ENCODE measurements at places on chromosomes 2 and 18.

DNA sequence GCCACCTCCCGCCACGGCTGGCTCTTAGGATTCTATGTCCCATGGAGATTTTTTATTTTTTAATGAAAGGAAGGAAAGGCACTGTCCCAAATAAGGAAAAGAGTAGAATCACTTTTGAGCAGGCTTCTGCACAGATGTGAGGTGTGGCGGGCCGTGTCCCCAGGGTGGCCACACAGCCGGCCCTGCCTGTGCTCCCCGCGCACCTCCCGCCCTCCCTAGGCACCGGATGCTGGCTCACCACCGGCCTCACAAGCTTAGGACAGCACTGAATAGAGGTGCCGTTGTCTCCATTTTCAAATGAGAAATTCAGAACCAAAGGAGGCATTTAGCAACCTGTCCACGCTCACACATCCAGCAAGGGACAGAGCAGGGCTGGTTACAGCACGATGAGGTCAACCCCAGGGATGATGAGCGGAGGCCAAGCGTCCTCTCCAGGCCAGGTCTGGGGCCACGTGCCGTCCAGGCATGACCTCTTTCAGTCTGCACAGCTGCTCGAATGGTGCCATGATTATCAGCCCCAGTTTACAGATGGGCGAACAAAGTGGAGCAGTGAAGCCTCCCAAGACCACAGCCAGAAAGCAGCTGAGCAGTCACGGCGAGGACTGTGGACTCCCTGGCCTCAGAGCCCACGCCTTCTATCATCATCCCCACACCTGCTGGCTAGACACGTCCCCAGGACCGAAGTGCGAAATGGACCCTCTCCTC lies 20.7 kb upstream of the TEX51 start:
- no peak for DNase-seq

DNA sequence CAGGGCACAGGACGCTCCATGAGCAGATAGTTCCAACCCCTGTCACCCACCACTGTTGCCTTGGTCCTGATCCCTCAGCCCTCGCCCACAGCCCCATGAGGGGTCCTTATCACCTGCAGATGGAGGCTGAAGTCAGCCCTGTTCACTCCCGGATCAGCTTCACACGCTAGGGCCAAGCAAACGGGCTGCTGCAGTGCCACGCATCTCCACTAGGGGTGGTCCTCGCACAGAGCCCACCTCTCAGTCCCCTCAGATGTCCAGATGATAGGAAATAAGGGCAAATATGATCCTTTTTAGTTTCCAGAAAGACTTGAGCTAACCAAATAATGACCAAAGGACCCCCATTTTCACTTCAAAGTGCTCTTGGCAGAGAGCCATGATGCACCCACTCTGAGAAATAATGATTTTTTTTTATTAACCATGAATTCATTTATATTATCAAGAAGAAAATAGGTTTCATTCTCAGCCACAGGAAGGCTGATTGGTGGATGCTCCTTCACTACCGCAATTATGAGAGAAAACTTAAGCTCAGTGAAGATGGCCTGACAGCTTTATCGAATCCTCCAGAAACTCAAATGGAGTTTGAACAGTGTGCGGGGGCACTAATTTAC lies 71.9 kb upstream of the KLHL29 start:
- DNase-seq, result peak; percentile 15

GRCh38 chr2:98769784-98770183 lies 38.9 kb upstream of the MGAT4A start:
- peak; percentile 18 for DNase-seq

DNA sequence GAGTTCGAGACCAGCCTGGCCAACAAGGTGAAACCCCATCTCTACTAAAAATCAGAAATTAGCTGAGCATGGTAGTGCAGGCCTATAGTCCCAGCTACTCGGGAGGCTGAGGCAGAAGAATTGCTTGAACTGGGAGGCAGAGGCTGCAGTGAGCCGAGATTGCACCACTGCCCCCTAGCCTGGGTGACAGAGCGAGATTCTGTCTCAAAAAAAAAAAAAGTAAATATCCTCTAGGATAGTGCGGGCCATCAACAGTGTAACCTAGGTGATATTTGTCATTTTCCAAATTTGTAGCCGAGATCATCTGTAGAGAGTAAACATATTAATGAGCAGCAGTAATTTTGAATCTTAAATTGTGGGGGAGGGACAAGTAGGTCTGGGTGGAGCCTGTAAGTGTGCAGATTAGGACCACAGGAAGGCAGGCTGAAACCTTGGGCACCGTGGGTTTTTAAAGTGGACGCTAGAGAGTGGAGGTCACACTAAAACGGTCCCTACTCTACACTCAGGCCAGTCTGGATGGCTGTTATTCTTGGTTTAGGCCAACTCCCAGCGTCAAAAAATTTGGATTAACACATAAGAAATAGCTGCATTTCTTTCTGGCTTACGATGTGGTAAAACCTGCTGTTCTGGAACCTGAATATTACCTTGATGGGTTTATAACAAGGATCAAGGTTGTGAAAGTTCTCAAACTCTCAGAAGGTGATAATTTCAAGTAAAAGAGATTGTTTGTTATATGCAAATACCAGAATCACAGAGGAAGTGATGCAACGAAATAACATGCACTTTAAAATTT lies 22.7 kb upstream of the TET3 start:
- DNase-seq, result no peak

DNA sequence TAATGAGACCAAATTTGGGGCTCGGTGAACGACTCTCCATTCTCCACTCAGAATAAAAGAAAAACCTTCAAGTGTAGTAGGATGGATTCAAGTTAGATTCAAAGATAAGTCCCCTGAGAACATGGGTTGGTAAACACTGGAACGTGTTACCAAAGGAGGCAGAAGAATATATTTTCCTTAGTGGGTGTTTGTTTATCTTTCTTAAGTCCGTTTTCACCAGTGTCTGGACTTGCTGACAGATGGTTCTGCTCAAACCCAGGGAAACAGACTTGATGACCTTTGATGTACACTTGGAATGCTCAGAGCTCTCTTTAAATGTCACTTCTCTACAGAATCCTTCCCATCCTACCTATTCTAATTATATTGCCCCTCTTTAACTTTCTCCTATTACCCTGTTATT lies 310.3 kb upstream of the ZNF521 start:
- DNase-seq, result no peak

GRCh38 chr18:23049698-23050373 lies 85.4 kb upstream of the CABLES1 start:
- DNase-seq, result no peak

GRCh38 chr18:77857678-77858655 lies 608.3 kb downstream of the GALR1 start:
- no peak for DNase-seq

- no peak for DNase-seq
Measured at GRCh38 chr2:106816974-106817373, 69.0 kb downstream of the ST6GAL2 start.

- DNase-seq, result no peak
Measured at GRCh38 chr2:106296182-106296815, 102.2 kb upstream of the UXS1 start.

- DNase-seq, result no peak
Measured at GRCh38 chr18:62384068-62384467, 59.0 kb downstream of the TNFRSF11A start.

GRCh38 chr2:60581433-60582282 lies 28.2 kb upstream of the BCL11A start:
- DNase-seq, result peak; percentile 68

DNA sequence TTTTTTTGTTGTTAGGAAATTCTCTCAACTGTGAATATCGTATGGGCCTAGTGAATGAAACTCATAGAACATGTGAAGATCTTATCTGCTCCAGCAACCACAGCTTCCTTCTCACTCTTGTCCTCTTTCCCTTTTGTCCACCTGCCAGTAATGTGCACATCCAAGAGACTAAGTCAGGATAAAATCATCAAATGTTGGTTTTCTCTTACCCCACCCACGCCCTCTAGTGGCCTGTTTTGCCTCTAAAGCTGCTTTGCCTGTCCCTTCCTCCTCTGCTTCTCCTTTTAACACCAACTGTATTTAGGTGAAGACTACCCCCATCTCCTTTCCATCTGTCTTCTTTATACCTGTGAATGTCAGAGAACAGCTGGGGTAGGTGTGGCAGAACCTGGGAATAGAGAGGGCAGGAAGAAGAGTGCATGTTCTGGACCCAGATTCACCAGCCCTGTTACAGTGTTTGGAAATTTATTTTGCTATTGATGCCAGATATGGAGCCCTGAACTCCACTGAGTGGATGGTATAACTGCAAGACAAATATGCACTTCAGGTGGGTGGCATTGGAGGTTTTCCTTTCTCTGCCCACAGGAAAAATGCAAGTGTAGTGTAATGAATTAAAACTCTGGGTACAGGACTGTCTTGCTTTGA lies 8.4 kb upstream of the MGAT5 start:
- peak; percentile 75 for DNase-seq

DNA sequence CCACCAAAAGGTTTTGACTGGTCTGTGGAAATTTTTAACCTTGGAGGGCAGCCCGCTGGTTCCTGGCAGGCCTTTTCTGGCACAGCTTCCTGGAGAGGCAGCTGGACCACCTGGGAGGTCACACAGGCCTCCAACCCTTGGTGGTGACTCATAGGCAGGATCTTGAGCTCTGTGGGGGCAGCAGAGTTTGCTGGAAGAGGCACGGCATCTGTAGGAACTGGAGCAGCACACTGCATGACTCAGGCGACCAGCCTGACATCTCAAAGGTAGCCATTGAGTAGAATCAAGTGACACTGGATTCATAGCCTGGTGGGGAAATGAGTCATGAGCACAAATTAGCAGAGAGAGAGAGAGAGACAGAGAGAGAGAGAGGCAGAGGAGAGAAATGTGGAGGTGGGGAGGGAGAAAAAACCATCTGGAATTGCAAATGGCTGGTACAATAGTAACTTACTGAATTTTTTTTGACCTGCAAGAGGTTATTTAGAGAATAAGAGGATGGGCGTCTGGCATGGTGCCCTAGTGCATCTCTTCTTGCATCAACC lies 57.4 kb downstream of the TRPM8 start:
- peak; percentile 58 for DNase-seq

GRCh38 chr2:10004836-10005235 lies 38.5 kb upstream of the KLF11 start:
- no peak for DNase-seq

DNA sequence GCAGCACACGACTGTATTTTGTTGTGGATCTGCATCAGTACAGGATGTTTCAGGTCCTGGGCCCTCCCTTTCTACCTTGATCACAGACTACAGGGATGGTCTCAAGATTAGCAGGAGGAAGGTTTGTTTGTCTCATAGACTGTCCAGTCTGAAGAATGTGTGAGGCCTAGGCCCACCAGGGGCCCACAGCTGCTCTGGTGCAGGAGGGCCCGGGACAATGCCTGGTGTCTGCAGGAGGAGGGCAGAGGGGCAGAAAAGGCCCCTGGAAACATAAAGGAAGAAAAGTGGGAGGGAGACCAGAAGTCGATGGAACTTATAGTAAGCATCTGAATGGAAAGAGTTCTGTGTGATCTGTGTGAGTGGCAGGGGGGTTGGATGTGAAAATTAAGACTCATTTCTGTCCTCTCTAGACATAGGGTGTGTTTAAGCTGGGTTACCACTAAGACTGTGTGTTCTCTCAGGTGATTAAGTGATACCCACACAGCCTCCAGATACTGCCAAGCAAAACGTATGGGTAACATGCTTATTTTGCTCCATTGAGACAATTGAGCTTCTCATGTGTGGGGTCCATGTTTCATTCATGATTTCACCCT lies 33.4 kb upstream of the LPIN2 start:
- peak; percentile 73 for DNase-seq

DNA sequence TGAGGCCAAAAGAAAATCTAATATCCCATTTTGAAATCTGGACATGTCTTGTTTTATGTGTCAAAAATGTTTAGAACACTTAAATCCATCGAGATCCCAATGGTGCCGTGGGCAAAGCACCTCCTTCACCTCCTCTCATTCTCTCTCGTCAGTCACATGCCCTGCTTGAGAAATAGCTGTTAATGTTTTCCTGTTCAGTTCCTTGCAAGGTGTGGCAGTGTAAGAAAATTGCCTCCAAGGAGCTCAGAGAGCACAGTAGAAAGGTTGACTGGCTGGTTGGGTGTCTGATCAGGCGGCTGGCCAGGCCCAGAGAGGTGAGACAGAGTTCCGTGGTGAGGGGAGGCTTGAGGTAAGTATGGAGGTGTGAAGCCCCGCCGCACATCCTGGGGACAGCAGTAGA lies 210.2 kb downstream of the TSN start:
- DNase-seq, result no peak

All from activated CD4-positive, alpha-beta T cell treated with anti-CD3 and anti-CD28 coated beads, Interleukin-2, amount 50 U/mL, for 16 hours (primary cell).